ENCODE measurements at places on chromosomes 3 and 15.

DNA sequence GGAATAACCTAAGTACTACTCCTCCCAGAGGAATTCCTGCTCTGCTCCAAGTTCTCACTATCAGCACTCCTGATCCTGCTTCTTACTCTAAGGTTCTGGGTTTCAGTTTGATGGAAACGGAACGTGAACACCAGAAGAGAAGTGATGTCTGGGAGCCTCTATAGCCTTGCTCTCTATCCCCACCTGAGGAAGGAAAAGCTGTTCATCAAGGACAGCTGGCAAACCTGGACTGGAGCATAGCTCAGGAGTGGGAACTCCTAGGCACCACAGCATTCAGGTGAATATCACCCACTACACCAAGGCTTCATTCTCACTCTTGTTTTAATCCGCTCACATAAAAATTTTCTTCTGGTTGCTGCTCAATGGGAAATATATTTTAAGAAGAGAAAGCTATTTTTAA, 13.0 kb upstream of the CADPS start:
- DNase-seq = no peak

DNA sequence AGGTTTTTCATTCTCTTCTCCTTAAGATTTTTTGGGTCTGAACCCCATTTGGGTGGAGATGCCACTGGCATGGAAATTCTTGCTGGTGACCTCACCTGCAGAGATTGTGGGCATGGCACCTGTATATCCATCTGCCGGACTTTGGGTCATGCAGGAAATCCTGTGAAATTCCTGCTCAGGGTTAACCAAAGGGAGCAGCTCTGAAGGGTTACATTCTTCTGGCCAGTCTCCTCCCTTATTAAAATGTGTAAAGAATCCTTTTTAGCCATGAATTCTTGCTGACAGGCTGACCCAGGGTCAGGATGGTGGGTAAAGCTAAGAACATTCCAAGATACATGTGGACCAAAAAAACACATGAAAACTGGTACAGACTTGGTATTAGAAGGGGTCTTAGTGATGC, 27.4 kb downstream of the ARHGEF26 start:
- DNase-seq = peak; percentile 13

DNA sequence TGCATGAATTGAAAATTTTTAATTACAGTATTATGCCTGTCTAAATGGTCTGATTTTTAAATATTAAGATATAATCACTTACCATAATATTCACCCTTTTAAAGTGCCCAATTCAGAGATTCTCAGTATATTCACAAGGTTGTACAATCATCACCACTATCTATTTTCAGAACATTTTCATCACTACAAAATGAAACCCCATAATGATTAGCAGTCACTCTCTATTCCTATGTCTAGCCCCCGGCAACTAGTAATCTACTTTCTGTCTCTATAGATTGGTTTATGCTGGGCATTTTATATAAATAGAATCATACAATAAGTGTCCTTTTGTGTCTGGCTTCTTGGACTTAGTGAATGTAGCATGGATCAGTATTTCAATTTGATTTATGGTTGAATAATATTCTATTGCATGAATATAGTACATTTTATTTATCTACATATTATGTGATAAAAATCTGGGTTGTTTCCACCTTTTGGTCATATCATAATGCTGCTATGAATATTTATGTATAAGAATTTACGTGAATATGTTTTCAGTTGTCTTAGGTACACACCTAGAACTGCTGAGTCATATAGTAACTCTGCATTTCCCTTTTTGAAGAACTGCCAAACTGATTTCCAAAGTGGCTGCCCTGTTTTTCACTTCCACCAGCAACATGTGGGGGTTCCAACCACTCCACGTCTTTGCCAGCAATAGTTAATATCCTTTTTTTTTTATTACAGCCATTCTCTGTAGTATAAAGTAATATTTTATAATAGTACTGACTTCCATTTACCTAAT, 485.7 kb upstream of the ZNF385D start:
- DNase-seq = no peak

GRCh38 chr15:92413510-92413909, 19.8 kb downstream of the ST8SIA2 start:
- DNase-seq = peak; percentile 24

GRCh38 chr3:38497031-38497430, 891 bp downstream of the EXOG start:
- peak; percentile 28 for DNase-seq

- no peak for DNase-seq
Observed at GRCh38 chr3:108441518-108441917, 68.9 kb downstream of the MYH15 start.

DNA sequence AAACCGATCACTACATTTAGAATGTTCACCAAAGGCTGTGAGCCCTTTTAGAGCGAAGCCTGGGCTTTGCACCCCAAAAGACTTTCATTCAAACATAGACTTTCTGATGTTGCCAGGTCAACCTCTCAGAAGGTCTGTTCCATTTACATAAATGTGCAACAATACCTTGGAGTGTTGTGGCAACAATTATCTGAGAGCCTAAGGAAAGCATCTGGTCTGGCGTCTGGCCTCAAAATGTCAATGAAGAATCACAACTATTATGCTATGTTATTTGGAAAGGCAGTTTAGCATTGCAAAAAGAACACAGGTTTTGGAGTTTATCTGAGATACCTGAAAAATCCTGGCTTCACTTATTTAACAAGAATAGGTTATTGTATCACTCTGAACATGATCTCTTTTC, 50.0 kb downstream of the POLR2M start:
- DNase-seq = no peak

DNA sequence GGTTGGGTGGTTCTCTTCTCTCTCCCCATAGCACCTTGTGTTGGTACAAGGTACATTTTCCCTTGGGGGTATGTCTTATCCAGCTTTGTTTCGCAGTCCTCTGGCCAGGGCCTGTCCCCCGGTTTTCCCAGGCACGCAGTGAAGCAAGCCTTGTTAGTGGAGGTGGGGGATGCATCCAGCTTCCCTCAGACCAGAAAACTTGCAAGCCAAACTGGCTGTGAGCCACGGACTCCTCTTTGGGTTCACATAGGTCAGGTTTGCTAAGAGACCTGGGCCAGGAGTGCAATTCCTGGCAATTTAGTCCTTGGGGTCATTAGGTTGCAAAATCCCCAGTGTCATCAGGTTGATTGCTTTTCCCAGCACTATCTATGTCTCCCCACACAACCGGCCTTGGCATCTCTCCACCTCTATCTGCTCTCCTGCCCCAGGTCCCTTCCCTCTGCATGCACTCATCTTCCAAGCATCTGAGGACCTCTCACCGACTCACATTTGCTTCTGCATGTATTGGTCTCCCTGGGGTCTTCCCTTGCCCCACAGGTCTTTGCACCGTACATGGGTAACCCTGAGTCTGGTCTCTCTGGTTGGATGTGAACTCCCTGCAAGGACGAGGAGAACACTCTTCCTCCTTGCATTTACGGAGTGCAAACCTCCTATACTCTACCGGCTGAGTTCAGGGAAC, 34.2 kb downstream of the BCL2L10 start:
- DNase-seq = no peak

DNA sequence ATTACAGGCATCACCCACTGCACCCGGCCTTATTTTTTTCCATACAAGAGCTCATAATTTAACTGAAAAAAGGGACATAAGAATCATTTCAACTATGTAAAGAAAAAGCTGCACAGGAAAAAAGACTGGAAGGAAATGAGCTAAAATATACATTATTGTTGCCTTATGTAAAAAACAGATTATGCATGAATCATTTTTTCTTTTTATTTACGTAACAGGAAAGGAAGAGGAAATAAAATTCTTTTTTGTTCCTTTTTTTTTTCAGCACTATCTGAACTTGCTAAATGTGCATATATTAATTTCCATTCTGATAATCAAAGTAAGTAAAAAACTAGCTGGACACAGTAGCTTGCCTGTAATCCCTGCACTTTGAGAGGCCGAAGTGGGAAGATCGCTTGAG, 12.1 kb downstream of the KIF9 start:
- no peak for DNase-seq

- DNase-seq = no peak
Observed at GRCh38 chr15:74832826-74833225, 6.4 kb downstream of the CPLX3 start.

- peak; percentile 86 for DNase-seq
Observed at GRCh38 chr15:39132954-39133600, 447.8 kb upstream of the THBS1 start.

GRCh38 chr3:12381199-12381598, 92.3 kb downstream of the PPARG start:
- DNase-seq = no peak

DNA sequence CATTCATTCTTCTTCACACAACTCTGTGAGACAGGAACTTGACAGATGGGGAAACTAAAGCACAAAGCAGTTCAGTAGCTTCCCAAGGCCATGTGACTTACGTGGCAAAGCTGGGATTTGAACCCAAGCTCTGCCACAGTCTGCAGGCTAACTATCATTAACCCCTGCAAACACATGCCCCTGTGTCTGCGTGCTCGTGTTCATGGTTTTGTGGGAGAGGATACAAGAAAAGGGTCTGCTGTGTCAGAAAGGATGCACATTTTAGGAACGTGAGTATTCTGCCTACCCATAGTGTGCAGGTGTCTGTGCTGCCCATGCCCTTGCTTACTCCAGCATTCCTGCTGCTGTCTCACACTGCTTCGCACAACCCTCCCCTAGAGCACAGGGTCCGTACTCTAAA, 137.0 kb downstream of the CHDH start:
- no peak for DNase-seq

DNA sequence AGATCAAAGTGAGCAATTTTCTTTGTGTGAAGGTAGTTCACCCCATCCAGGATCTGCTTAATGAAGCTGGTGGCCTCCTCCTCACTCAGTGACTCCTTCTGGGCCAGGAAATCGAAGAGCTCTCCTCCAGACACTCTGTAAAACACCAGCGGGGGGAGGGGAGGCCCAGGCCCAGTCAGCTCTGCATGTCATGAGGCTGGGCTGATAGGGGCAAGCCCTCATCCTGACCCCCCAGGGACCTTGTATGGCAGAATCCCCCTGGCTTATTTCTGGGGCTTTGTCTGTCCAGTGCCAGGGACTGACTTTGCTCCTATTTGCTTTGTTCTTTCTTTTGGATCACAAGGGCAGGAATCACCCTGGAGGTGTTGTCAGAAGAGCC, 74.9 kb downstream of the DAPK2 start:
- DNase-seq = no peak

DNA sequence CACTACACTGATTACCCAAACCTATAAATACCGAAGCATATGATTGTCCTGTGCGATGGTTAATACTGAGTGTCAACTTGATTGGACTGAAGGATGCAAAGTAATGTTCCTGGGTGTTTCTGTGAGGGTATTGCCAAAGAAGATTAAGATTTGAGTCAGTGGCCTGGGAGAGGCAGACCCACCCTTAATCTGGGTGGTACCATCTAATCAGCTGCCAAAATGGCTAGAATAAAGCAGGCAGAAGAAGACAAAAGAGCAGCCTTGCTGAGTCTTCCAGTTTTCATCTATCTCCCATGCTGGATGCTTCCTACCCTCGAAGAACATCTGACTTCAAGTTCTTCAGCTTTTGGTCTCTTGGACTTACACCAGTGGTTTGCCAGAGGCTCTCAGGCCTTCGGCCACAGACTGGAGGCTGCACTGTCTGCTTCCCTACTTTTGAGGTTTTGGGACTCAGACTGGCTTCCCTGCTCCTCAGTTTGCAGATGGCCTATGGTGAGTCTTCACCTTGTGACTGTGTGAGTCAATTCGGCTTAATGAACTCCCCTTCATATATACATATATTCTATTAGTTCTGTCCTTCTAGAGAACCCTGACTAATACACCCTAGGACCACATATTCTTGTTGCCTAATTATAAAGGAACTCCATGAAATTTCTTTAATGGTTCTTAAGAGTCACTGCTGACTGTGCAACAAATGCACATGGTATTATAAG, 31.7 kb downstream of the CSNK1G1 start:
- peak; percentile 10 for DNase-seq

GRCh38 chr3:89966877-89967665, 859.6 kb downstream of the EPHA3 start:
- DNase-seq = no peak

- DNase-seq = no peak
Observed at GRCh38 chr15:68191555-68191954, 13.6 kb downstream of the CALML4 start.

- no peak for DNase-seq
Observed at GRCh38 chr3:167520266-167521005, 46.6 kb upstream of the SERPINI2 start.

- DNase-seq = no peak
Observed at GRCh38 chr15:40313531-40314398, 6.0 kb upstream of the PLCB2 start.

GRCh38 chr15:40249477-40250303, 10.8 kb downstream of the PAK6 start:
- peak; percentile 29 for DNase-seq

- peak; percentile 95 for DNase-seq
Observed at GRCh38 chr3:146277953-146278631, 27.2 kb upstream of the PLSCR4 start.

GRCh38 chr3:113834983-113835382, 3.6 kb upstream of the GRAMD1C start:
- DNase-seq = peak; percentile 3

DNA sequence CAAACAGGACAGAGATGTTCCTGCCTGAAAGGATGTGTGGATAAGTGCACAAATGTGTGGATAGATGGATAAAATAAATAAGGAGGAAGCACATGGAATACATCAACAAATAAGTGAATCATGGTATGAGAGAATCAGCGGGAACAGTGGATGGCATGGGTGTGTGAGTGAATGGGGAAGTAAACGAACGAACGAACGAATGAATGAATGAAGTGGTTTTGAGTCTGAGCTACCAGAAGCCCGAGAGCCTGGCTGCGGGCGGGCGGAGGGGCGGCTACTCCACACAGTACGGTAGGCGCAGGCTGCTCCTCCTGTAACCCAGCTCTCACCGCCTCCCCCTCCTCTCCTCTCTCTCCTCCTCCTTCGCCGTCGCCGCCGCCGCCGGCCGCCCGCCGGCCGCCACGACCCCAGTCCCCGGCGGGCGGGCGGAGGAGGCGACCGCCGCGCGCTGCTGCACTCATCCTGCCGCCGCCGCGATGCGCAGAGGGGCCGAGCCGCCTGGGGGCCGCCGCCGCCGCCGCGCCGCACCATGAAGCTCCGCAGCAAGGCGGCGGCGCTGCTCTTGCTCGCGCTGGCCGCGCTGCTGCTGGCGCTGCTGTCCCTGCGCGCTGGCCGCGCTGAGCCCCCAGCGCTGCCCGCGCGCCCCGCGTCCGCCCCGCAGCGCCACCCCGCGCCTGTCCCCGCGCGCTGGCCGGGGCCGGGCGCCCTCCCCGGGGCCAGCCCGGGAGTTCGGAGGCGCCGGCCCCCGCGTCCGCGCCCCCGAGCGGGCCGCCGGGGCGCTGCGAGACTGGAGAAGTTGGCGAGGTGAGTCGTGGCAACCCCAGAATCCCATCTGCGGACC, at the start of gene GXYLT2:
Gene GXYLT2 (plus strand): TSS at position 342 of the 841 bp plus-strand sequence. CDS start 188 bp downstream, at position 530.
- DNase-seq = peak; percentile 74

DNA sequence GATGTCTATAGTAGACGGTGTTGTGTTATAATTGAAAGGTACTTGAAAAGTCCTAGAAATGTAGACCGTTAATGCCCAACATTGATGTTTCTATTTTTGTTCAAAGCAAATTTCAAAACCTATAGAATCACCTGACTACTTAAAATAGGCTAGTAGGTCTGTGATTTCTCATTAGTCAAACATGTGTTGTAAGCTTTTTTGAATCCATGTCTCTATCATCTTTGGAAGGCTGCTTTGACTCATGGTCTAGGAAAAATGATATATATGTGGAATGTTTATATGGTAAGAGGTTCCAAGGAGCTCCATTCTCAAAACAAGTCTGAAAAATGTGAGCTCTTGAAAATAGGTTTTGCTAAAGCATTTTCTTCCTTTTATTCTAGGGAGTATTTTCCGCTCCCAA, 375.3 kb downstream of the LPP start:
- peak; percentile 79 for DNase-seq

All from fibroblast of upper back skin (primary cell).